Activated naive CD4-positive, alpha-beta T cell (primary cell): ENCODE measurements at places on chromosomes 6 and 20.

DNA sequence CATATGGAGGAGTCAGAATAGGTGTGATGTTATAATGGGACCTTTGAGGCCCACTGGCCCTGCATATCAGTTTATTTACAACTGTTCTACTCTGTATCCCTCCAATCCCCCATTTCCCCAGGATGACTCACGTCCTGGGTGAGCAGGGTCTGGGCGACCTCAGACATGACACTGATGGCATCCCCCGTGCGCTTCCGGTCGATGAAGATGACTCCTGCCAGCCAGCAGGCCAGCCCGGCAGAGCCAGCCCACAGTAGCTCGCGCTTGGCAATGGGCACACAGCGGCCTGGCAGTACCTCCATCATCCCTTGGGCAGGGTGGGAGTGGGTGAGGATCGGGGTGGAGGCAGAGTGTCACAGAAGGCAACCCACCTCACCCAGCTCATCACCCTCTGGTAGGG, 5.6 kb downstream of the AGPAT1 start:
- no peak for DNase-seq

DNA sequence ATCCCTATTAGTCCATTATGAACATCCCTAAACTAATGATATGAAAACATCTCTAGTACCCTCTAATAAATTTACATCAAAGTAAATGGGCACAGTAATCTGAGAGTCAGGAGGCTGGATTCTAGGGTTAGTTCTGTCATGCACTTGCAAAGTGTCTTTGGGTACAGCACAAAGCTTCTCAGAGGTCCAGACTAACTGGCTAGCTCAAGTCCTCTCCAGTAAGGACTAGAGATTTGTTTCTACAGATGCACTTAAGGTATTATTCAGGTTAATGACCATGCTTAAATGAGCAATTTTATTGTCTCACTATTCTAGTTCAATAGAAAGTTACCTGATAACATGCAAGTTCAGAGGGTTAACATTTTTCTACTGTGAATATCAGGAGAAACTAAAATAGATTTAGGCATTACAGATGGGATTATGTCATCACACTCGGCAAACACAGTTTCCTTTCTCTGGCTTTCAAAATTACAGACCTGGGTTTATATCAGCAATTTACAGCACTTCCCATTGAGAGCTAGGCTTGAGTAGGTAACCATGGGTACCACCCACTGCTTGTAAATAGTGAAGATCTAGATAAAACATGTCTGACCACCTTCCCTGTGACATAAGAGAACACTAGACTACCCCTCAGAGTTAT, 402.9 kb upstream of the RUNX2 start:
- DNase-seq, result no peak

- no peak for DNase-seq
These were observed 7.5 kb downstream of the SNHG17 start for GRCh38 chr20:38427655-38428023.

DNA sequence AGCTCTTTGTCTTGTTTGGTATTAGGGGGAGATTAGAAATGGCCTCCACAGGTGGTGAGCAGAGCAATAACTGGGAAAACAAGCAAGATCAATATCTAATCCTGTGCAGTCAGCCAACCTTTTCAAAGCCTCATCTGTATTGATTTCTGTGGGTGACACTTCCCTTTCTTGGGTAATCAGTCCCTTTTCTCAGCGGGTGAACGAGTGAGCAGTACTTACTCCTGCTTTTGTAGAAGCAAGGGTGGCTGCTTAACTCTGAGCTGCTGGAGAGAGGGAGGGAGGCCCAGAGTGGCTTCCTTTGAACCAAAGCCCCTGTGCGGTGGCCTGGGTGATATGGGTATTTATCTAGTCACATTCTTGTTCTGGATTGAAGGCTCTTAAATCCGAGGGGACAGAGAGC, 254.8 kb upstream of the CHD6 start:
- no peak for DNase-seq

DNA sequence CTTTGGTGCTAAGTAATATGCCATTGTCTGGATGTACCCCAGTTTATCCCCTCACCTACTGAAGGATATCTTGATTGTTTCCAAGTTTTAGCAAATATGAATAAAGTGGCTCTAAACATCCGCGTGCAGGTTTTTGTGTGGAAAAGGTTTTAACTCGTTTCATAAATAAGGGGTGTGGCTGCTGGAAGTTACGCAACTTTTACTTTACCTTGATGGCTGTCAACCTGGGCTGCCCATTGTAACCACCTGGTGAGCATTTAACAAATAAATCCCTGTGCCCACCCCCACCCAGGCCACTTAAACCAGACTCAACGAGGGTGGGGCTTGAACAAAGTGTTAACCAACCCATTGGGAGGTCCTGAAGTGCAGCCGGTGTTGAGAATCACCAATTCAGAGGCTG, 187.8 kb downstream of the NRN1 start:
- DNase-seq, result no peak

- DNase-seq, result no peak
These were observed 49.0 kb downstream of the SLC22A23 start for GRCh38 chr6:3407840-3408239.

DNA sequence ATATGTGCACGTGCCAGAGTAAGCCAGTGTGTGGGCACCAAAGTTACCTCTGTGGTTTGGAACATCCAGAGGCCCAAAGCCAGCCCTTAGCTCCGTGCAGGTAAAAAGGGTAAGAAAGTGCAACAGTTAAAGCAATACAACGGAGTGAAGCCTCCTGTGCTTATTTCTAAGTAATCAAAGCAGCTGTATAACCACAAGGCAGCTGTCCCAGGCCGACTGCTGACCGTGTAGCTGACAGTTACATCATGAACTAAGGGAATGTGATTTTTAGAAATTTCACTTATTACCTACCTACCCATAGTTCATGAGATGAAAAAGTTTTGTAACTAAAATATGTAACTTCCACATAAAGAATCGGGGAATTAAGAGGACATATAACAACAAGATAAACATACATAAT, 121.2 kb upstream of the QKI start:
- DNase-seq, result no peak

DNA sequence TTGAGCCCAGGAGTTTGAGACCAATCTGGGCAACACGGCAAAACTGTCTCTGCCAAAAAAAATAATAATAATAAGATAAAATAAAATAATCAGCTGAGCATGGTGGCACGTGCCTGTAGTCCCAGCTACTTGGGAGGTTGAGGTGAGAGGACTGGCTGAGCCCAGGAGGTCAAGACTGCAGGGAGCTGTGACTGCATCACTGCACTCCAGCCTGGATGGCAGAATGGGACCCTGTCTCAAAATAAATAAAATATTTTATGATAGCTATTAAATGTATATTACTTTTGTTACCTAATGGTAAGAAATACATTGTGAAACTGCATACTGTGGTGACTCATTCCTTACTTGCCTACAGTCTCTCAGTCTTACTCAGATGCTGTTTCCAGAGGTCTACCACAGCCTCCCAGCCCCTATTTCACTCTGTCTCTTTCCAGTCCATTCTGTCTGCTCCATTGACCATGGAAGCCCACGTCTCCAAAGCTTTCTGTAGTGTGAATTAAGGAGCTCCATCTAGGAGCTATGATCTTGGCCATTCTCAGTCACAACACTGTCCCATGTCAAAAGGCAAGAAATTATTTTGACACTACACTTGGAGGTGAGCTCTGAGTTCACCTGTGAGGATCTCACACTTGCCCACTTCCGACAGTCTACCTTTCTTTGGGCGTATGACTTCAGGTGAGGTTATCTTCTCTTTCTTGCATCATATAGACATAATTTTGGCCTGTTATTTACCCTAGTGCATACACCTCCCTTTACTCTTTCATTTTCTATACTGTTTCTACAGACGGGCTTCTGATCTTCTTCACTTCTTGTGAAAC, 22.4 kb upstream of the SNX9 start:
- DNase-seq, result no peak

- DNase-seq, result no peak
These were observed 89.7 kb downstream of the MDGA1 start for GRCh38 chr6:37607944-37608343.

DNA sequence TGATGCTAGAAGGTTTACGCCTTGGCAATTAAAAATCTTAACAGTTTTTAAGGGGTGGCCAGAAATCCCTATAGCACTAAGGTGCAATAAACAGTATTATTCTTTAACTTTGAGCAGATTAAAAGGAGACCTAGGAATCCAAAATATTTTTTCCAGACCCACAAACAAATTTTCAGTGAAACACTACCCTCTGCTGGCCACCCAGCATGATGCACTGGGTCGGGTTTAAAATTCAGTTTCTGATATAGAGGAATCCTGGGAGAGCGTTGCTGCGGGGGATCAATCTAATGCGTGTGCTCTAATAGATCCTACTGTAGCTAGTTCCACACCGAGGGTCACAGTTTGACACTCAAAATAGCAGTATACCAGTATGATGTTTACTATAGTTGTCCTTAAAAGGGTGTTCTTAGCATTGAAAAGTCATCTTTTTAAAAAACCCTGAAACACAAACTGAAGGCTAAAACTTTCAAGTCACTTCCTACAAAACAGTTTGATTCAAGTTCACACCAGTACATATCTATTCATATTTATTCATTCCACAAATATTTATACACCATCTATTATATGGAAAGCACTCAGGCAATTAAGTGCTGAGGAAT, 10.2 kb downstream of the UBE3D start:
- peak; percentile 1 for DNase-seq

DNA sequence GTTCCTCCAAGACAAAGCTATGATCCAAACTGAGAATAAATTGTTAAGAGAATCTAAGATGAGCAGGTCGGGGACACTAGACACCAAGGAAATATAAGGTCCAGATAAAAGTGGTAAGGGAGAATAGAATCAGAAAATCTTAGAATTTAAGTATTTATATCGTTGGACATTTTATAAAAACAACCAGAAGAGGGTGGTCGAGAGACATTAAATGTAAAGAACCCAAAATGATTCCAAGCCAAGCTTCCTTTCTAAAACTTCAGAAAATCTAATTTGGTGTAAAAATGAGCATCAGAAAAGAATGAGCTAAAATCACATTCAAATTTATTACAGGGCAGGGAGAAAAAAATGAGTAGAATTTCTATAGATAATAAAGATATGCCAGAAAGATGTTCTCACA, 97.8 kb upstream of the OGFRL1 start:
- no peak for DNase-seq

DNA sequence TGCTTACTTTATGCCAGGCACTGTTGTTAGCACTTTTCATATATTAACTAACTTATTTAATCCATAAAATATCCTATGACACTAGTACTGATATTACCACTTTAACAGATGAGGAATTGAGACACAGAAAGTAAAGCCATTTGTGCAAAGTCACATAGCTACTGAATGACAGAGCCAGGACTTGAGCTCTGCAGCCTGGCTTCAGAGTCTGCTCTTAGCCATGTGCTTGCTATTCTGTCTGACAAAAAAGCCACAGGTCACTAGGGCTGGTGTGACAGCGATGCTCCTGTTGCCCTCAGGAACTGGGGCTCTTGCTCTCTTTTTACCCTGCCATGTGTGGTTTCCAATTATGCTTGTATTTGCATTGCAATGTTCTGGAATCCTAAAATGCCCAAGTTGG, 44.7 kb upstream of the RNF8 start:
- no peak for DNase-seq

GRCh38 chr6:170022827-170023619, 267.9 kb downstream of the DLL1 start:
- DNase-seq, result no peak

DNA sequence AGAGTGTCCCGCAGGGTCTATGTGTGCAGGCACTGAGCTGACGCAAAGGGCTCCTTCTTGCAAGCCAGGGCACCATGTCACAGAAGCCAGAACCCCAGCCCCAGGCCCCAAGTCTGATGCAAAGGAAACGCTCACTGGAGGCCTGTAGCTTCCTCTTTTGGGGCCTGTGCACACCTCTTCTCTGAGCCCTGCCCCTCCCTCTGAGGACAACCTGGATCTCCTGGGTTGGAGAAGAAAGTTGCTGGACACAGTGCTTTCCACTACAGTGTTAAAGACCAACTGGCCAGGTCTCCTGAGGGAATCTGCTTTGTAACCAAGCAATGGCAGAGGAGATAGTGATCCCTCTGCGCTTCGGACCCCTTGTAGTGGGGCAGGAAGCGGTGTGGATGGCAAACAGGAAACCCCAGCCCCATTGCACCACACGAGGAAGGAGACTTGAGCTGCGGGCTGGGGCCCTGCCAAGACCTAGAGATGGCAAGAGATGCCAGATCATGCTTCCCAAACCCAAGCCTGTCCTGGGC, 90.0 kb downstream of the PRND start:
- no peak for DNase-seq

DNA sequence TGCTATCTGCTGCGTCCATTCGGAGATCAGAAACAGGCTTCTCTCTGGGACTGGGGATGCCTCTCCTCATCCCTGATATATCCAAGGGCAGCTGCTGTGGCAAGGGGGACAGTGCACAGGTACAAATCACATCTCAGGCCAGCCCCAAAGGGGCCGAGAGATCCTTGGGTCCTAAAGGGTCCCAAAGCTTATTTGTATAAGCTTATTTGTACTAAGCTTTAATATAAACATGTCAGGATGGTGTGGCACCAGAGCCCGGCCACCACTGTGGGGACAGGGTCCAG, 45.3 kb downstream of the FGD2 start:
- no peak for DNase-seq

GRCh38 chr6:109118871-109119354, 23.6 kb downstream of the CEP57L1 start:
- DNase-seq, result no peak

- DNase-seq, result no peak
These were observed 19.8 kb downstream of the HLA-E start for GRCh38 chr6:30508890-30509736.

DNA sequence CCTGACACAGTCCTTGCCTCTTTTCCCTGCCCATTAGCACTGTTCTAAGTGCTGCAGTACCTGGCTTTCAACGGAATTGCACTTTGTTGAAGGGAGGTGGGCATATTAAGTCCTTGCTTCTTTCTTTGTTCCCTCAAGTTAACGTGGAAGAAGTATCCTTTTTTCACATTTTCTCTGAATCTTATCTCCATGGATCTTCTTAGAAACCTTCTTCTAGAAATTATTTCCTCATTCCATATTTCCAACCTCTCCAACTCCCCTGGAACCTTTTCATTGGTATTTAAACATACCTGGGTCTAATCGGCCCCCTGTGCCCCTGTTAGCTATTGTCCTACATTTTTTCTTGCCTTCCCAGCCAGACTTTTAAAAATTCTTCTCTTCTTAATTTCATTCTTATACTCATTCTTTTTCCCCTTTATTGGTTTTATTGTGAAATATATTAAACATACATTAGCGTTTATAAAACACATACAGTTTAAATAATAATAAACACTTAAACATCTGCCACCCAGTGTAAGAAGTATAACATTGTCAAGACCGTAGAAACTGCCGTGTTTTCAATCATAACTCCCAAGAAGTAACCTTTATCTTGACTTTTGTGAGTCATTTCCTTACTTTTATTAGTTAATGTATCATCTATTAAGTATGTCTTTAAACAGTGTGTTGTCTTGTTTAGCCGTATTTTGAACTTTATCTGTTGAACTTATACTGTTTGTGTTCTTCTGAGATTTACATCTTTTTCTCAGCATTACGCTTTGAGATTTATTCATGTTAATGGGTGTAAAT, 118.2 kb downstream of the CDKAL1 start:
- DNase-seq, result no peak

DNA sequence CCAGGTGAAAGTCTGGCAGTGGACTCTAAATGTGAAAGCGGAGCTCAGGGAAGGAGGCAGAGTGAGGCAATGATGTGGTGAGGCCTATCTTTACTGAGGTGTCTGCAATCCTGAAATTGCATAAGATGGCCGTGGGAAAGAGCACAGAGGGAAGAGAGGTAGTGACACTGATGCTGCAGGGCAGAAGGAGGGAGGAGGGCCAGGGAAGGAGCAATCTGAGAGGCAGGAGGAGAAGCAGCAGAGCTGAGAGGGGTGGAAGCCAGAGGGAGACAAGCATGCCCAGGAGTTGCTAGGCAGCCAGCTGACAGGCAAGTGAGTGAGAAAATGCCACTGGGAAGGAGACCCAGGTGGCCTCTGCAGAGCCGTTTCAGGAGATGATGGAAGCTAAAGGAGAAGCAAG, 97.4 kb upstream of the CNR1 start:
- no peak for DNase-seq
